ENCODE measurements at places on chromosomes 4 and X.
A peak's percentile ranks its signal among the peaks of the same experiment; 100 is the strongest.

DNA sequence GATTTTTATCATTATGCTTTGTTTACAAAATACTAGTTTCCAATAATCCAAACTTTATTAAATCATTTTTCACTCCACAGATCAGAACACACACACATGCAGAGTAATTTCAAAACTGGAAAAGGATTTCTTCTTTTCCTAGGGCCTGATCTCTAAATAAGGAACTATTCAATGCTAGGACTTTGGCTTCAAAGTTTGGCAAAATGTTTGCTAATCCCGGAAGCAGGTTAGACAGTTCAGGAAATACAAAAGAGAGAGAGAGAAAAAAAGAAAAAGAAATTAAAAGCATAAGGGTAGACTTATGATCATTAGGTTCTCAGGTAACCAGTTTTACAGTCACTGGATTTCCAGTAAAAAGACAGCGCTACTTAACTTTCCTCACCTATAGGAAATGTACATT is 211.0 kb downstream of the DCLK2 start:
- DNase-seq = no peak

DNA sequence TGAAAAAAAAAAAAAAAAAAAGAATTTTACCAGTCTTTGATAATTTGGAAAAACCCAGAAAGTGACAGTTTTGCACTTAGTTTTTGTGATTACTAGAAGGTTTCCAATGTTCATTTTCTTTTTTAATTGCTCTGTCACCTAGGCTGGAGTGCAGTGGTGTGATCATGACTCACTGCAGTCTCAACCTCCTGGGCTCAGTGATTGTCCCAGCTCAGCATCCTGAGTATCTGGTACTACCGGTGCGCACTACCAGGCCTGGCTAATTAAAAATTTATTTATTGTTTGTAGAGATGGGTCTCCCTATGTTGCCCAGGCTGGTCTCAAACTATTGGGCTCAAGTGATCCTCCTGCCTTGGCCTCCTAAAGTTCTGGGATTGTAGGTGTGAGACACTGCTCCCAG is 3.3 kb downstream of the NUDT9 start:
- no peak for DNase-seq

DNA sequence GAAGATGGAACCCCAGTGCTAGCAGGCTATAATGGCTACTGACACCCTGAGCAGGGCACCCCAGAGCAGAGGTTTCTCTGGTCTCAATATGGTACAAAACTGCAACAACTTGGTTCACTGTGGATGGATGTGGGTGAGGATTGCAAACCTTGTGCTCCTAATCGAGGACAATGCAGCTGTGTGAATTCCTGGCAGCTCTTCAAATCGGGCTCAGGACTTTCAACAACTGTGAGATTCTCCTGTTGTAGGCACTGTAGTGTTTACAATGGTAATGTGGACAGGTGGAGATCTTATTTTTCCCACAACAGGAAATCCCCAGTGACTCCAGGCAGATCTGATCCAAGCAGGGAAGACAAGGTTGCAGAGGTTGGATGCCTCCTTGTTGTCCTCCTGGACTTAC is 101.5 kb downstream of the RCHY1 start:
- DNase-seq = no peak

DNA sequence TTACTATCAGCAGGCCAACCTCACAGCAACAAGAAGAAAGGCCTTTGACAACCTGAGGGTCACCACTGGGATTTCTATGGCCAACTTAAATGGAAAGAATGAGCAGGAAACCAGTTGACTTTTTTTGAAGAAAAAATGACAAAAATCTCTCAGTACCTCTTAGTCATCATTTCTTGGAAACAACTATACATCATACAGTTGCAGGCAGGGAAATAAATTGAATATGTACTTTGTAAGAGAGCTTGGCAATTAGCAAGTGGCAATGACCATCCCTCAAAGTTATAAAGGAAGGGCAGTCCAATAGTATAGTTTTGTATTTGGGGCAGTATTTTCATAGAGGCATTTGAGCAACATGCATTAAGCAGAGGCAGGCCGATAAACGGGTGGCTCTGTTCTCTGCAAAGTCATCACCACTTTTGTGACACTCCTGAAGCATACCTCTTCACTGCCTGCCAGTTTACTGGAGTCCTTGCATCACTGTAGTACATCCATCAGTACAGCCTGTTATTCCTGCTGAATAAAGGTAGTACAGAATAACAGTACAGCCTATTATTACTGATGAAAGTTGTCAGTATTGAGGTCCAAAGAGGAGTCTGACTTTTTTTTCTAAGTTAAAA is 83.3 kb upstream of the AMELX start:
- no peak for DNase-seq

DNA sequence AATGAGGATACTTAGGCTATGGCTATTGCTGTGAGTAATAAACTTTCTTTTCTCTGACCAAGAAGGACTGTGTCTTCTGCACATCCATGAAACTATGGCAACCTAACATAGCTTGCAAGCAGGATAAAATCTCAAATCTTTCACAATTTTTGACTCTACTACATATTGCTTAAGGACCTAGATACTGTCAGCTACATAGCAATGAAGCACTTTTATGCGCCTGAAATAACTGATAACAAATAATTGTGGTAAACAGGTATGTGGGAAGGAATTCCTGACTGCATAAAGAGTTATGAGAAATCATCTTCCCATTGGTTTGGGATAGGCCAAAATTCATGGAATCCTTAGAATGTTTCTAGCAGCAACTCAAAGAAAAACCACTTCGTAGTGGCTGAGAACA is 41.2 kb upstream of the PDGFC start:
- no peak for DNase-seq

- no peak for DNase-seq
Measured at GRCh38 chr4:74531963-74532794, 87.2 kb downstream of the AREG start.

DNA sequence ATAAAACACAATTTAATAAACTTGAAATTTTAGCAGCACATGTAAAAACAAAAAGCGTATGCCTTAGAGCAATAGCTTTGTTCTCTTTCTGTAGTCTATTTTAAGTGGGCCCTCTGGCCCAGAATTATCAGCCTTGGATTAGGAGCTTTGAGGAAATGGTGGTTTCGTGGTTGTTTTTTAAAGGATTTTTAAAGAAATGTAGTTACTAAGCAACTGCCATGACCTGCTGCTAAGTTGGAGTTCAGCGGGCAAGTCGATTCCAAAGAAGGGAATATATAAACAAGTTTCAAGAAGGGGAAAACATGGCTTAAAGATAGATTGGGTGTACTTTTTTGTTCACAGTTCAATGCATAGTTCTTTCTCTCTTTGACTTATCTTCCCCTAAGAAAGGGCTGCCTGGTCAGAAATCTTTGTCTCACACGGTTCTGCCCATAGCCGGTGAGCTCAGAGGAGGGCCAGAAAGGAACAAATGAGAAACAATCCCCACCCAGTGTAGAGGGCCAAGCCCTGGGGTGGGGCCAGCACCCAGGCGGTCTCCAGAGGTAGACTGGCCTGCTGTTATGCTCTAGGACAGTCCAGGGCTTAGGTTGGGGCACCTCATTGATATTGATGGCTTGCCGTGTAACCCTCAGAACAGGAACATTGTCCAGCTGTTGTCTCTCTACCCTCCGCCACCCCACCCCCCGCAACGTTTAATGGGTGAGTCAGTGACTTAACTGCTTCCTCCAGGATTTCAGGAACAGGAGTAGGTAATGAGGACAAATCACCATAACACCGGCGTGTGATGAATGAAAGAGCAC is 32.5 kb downstream of the DLG3 start:
- no peak for DNase-seq

GRCh38 chr4:121877041-121877773 is 6.9 kb upstream of the BBS7 start:
- DNase-seq = no peak

- DNase-seq = no peak
Measured at GRCh38 chr4:151866592-151866918, 105.7 kb upstream of the GATB start.

GRCh38 chr4:186622788-186623464 is 67.6 kb upstream of the MTNR1A start:
- DNase-seq = no peak

- DNase-seq = no peak
Measured at GRCh38 chr4:24164797-24165196, 274.9 kb upstream of the PPARGC1A start.

DNA sequence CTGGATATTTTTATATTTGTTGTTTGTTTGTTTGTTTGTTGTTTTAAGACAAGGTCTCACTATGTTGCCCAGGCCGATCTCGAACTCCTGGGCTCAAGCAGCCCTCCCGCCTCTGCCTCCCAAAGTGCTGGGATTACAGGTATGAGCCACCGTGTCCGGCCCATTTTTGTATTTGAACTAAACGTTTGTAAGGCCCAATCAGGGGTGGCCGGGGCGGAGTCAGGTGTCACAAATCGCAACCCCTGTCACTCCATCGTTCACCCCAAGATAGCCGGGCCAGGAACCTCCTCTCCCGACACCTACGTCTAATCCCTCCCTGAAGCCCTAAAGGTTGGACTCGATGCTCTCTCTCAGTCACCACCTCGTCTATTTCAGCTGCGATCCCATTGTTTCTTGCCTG is 722 bp upstream of the EFHC2 start:
- DNase-seq = peak; percentile 51

- no peak for DNase-seq
Measured at GRCh38 chr4:78293821-78294301, 236.7 kb downstream of the FRAS1 start.

GRCh38 chrX:45748369-45748774 is 547.7 kb upstream of the DIPK2B start:
- no peak for DNase-seq

GRCh38 chr4:134018846-134019245 is 182.7 kb downstream of the PABPC4L start:
- no peak for DNase-seq

- DNase-seq = no peak
Measured at GRCh38 chr4:6779667-6780565, 2.6 kb upstream of the KIAA0232 start.

DNA sequence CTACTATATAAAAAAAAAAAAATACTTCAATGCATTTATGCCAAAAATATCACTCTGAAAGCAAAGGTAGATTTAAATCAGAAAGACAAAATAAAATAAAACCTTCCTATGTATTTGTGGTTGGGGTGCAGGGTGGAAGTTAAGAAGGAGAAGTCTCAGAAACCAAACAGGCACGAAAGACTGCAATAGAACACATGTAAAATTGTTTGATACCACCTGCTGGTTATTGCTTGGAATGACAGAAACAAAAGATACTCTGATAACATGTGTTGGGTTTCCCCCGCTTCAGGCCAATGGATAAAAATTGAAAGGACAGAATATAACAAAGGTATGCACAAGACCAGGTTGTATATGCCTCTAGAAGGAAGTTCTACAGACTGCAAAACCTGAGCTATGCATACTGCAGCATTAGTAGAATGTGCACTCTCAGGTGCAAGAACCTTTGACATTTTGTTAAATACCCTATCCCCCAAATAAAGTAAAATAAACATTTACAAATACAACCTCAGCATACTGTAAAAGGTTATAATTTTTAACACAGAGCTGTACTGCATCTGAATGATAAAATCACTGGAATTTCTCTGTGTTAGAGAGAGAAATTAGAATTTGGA is 118.8 kb downstream of the GABRA2 start:
- DNase-seq = no peak

DNA sequence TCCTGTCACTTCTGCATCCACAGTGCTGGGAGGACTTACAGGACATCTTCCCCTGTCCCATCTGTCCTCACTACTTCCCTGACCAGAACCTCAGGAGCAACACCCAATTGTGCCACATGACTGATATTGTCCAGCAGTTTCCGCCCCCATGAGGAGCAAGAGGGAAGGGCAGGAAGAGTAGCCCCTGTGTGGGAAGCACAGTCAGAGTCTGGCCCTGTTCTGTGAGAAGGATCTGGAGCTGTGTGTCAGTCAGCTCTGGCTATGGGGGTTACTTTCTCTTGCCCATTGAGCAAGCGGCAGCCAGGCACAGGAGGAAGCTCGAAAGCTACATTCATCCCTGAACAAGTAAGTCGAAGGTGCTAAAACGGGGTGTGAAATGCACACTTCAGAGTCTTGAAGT is 14.8 kb upstream of the TRIM60 start:
- no peak for DNase-seq

DNA sequence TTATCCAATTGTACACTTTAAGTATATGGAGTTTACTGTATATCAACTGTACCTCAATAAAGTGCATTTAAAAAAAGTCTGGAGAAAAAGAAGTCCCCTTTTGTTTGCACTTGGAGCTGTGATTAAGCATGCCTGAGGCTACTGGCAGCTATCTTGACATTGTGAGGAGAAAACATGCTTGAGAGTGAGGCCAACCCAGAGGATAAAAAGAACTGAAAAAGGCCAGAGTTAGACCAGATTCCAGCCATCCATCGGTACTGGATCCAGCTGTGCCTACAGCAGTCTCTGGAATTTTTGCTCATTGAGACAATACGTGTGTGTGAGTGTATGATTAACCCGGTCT is 57.4 kb downstream of the LGI2 start:
- DNase-seq = no peak

DNA sequence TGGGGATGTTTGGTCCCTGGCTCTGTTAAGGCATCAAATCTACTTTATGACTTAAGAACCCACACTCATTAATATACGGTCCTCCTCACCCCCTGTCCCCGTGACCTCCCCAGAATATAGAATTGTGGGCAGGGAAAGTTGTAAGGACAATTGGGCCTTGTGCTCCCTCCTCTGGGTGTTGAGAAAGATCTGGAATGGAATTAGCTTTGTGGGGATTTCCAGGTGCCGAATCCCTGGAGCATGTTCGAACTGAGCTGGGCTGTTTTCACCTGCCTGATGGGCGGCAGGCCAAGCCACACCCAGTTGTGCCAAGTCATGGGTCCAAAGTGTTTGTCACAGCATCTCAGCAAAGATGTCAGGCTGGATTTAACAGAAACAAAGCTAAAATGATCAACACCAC is 349.3 kb upstream of the KLF3 start:
- DNase-seq = no peak

DNA sequence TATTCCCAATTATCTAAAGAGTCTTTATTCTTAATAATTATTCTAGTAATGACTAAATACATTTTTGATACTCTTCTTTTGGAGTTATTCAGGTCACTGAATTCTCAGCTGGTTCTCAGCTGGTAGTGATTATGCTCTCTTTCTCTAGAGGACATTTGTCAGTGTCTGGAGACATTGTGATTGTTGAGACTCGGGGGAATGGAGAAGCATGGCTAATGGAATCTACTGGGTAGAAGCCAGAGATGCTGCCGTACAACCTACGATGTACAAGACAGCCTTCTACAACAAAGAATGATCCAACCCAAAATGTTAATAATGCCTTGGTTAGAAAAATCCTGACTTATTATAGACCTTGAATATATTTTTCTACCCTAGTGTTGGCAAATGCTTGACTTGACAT is 149.2 kb upstream of the ANKRD50 start:
- no peak for DNase-seq

Data from activated CD4-positive, alpha-beta T cell treated with anti-CD3 and anti-CD28 coated beads, Interleukin-2, amount 50 U/mL, for 1 hour (primary cell).